ENCODE measurements at places on chromosomes 5 and 9. TPM values are rescaled to one million over a fixed set of nuclear protein-coding genes. Genes with fewer than 3 reads are reported as not detected.
A peak's percentile ranks its signal among the peaks of the same experiment; 100 is the strongest.

DNA sequence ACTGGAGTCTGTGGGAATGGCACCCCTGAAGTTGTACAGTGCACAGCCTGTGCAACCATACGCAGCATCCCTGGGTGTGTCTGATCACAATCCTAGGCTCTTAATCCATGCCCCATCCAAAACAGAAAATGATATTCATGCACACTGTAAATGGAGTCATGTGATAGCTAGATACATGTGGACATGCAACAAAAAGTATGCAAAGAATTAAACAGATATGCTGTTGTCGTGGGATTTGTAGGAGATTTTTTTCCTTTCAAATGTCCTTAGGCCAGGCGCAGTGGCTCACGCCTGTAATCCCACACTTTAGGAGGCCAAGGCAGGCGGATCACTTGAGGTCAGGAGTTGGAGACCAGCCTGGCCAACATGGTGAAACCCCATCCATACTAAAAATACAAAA is 36.1 kb downstream of the PRRX2 start:
- DNase-seq, result no peak

GRCh38 chr5:123181394-123181801 is 92.4 kb downstream of the PRDM6 start:
- no peak for DNase-seq

Gene TLR4
- total RNA-seq, result 14.5 TPM

DNA sequence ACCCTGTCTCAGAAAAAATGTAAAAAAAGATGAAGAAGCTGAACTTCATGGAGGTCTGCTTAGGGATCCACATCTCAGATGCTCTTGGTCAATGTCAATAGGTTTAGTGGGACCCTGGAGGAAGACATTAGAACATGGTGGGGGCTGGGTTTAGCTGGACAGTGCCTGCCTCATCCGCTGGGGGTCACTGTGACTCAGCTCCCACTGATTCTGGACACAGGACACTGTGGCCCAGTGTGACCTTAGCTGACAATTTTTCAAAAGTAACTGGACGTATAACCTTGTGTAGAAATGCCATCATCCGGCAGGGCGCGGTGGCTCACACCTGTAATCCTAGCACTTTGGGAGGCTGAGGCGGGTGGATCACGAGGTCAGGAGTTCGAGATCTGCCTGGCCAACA is 7.3 kb upstream of the HNRNPAB start:
- peak; percentile 34 for DNase-seq

DNA sequence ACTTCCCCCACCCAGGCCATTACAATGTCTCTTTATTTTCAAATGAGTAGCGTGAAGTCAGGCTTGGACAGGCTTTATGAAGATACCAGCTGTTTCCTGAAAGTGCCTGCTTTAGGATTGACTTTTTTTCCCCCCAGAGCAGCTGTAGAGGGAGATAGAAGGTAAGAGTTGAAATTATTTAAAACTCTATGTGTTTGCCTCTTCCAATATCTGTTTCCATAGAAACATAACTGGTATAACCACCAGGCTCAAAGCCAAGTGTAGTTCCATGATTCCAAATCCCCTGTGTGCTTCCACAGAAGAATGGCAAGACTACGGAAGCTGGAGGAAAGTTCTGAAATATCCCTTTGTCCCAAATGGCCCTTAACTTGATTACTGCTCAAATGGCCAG is 87.4 kb upstream of the TBC1D2 start:
- DNase-seq, result no peak

Gene CAMK4
- 1.2 TPM for total RNA-seq

- no peak for DNase-seq
Measured at GRCh38 chr9:21616082-21616778, 134.1 kb upstream of the IFNE start.

GRCh38 chr9:95010431-95010838 is 283.9 kb downstream of the AOPEP start:
- no peak for DNase-seq

Gene FOXD4L6
- 0.25 TPM for total RNA-seq

GRCh38 chr5:138884554-138884953 is 9.4 kb upstream of the LRRTM2 start:
- DNase-seq, result no peak

- DNase-seq, result no peak
Measured at GRCh38 chr5:159409801-159410200, 79.5 kb upstream of the IL12B start.

Gene EPB41L4A
- 4.1 TPM for total RNA-seq

GRCh38 chr5:150301901-150302300 is 804 bp downstream of the ARSI start:
- DNase-seq, result no peak

Gene GABRG2
- total RNA-seq, result not detected

Gene ZNF883
- total RNA-seq, result 0.23 TPM

DNA sequence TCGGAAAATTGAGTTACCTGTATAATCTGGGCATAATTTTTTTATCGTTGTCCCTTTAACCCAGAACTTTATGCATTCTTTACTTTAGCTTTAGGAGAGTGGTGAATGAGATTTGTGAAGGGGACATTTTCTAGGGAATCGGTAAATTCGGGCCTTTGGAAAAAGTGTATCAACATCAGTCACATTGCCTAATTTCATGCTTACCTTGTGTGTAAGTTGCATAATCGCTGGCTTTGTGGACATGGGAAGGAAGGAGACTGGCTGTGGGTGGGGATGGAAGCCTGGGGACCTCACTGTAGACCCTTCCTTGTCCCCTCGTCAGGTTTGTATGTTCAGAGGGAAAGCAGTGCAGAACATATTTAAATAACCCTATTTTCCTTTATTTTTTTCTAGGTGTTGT is 3.3 kb downstream of the PSAT1 start:
- DNase-seq, result no peak

DNA sequence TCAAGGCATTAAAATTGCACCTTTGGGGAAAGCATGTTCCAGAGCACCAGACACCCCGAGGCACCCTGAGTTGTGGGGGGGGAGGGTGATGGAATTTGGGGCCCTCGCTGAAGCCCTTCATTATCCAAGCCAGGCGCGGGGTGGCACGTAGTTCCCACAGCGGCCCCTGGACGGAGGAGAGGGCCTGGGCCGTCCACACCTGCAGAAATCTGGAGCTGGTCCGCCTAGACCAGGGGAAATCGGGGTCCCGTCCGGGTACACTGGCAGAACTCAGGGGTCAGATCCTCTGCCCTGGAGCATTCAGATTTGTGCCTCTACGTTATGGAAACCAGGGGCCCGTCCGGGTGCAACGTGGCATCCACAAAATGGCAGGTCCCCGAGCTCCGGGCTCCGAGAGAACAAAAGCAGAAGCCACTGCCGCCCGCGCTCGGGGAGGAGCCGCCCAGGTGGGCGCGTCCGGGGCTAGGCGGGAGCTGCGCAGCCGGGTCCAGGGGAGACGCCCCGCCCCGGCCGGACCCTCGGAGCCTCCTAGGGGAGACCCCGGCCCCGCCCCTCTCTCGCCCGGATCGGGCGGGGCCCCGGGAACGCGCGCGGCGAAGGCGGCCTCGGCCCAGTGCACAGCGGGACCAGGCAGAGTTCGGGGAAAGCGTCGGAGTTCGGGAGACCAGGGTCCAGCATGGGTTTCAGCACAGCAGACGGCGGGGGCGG is at the start of gene PLEKHG4B:
Gene PLEKHG4B, plus strand, starts transcription at position 613 of the 708 bp plus-strand sequence. Its CDS starts 64 bp downstream, at position 677.
- no peak for DNase-seq

Gene LCN2
- total RNA-seq, result 10.0 TPM

DNA sequence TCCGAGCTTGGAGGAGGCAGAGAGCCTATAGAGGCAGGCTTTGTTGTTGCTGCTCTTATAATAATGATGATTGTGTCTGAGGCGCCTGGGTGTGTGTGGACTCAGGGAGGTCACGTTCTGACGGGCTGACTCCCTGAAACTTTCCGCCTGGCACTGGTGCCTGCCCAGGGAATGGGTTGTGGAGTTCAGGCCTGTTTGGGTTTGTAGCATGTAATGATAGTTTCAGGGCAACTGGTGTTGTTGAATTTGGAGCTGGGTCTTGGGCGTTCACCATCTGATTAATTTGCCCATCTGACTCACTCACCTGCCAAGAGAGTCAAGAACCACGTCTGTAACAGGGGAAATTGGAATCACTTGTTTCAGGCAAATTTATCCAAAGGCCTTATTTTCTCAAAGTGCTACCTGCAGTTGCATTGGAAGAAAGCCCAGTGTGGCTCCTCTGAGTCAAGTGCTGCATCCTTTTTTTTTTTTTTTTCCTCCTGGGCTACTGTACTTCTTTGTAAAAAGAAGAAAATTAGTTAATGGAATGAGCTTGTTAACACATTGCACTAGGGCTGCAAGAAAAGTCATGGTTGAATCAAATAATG is 386.5 kb downstream of the GADD45G start:
- no peak for DNase-seq

DNA sequence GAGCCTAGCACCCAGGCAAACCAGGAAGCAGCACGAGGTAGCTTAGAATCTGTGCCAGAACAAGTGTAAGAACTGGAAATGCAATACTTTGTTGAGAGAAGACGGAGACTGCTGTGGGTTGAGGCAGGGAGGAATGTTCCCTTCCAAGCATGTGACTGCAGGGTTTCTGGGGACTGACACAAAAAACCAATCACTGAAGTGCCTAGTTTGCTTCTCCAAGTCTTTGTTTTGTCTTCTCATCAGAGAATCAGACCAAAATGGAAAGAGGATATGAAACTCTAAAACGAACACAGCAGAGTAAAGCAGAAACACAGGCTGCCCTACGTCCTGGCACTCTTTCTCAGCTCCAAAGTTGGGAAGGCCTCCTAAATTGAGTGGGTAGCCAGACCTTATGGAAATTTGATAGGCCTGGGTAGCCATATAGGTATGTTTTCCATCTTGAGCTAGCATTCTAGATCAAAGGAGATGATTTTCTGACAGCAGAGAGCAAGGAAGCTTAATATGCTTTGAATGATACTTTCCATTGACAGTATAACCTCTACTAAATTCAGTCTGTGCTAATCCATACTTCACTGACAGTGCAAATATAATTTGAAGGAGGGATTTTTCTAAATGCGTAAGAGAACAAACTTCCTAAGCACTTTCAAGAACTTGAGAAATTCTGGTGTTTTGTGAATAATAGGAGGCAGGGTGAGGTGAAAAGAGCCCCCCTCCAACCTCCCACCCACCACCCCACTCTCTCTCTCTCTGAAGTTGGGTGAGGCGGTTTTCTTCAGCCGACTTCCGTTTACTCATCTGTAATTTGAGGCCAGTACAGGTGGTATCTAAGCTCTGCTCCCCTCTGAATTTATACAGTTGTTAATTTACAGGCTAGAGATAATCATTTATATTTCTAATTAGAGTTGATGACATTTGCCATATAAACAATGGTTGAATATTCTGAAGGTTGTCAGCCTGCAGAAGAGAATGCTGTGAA is 5.5 kb downstream of the ADRB2 start:
- DNase-seq, result no peak

Gene SPATA31E1
- not detected for total RNA-seq

DNA sequence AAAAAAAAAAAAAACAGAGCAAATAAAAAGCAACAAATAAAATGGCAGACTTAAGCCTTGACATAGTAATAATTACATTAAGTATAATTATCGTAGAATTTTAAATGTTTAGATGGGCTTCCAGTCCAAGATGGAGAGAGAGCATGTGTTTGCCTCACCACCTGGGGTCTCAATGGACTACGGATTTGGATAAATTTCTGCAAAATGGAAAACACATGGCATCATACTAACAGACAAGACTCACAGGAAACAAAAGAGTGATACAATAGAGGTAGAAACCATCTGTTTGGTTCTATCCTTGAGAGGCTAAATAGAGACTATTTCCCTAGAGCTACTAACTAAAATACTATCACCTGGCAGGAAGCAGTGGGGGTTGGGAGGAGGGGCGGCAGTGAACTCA is 144.3 kb downstream of the MUSK start:
- DNase-seq, result no peak

Data from liver (tissue), 10 donors.